ENCODE measurements at places on chromosomes 2 and 18.

DNA sequence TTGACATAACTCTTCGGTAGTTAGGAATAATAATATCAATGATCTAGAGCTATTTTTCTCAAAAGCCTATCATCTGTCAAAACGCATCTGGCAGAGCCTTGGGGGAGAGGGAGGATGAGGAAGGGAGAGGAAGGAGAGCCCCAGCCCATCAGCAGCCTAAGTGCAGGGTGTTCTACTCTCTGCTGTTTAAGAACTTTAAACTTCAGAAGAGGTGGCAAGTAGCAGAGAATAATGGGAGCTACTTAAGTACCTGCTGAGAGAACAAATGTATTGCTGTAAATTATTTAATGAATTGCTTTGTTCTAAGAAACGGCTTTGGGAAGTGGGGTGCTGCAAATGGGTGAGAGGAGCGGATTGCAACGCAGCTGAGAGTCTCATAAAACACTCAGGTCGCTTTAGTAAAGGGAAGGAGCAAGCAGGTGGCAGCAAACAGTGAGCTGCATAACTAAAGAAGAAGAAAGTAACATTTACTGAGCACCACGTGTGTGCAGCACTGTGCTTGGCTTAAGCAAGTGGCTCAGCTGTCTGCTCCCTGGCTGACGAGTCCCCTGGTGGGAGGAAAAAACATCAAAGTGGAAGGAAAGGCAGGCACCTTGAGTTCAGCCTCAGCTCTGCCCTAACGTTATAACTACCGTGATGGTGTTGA is 26.3 kb upstream of the SH3RF3 start:
- DNase-seq, result no peak

GRCh38 chr2:53460347-53460746 is 307.3 kb upstream of the CHAC2 start:
- DNase-seq, result no peak

DNA sequence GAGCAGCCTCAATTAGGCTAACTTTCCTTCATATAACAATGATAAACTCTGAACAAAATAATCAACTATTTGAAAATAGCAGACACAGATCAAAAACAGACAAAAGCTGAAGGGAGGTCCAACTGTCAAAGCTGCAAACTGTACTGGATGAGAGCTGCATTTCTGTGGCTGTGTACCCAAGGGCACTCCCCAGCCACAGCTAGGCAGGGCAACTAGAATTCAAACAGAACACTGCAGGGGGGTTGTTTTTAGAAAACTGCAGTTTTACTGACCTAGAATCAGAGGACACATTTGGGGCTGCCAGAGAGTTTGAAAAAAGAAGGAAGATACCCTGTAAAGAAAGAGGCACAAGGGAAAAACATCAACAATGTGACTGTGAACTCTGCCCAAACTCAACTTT is 56.8 kb downstream of the SMAD2 start:
- DNase-seq, result no peak

- DNase-seq, result no peak
Measured at GRCh38 chr18:56389190-56389589, 249.2 kb downstream of the TXNL1 start.

- DNase-seq, result no peak
Measured at GRCh38 chr2:161243905-161244304, 64.3 kb upstream of the PSMD14 start.

DNA sequence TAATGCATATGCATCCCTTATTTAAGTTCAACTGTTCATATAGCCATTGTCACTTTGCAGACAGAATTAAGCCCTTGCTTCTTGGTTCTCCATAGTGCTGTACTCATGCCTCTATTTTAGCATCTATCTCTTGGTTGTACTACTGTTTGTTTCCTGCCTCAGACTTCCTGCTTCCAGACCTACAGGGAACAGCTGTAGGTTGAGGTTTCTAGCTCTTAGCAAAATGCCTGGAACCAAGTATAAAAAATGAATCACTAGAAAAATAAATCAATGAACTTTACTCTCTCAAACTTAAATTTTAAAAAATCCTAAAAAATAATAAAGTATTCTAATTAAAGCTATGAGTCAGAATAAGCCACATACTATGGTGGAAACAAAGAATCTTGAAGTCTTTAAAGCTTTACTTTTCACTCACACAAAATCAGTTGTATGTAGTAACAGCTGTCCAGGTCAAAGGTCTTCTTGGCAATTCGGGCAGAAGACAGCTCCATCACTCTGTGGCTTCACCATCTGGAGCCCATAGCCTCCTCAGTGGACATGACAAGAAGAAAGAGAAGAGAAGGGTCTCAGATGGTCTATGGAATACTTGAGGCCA is 1228.1 kb upstream of the GYPC start:
- no peak for DNase-seq

- no peak for DNase-seq
Measured at GRCh38 chr18:55375930-55376329, 212.1 kb downstream of the TCF4 start.

- DNase-seq, result no peak
Measured at GRCh38 chr2:7849027-7849426, 832.8 kb upstream of the ID2 start.

- DNase-seq, result no peak
Measured at GRCh38 chr2:163595028-163595427, 140.8 kb downstream of the FIGN start.

- DNase-seq, result no peak
Measured at GRCh38 chr2:137838255-137839092, 125.8 kb upstream of the HNMT start.

GRCh38 chr2:100957996-100958653 is 44.0 kb upstream of the RPL31 start:
- peak; percentile 70 for DNase-seq

- DNase-seq, result peak; percentile 48
Measured at GRCh38 chr2:128316777-128317180, 1.9 kb downstream of the HS6ST1 start.

- no peak for DNase-seq
Measured at GRCh38 chr2:206011795-206012194, 74.2 kb downstream of the INO80D start.

DNA sequence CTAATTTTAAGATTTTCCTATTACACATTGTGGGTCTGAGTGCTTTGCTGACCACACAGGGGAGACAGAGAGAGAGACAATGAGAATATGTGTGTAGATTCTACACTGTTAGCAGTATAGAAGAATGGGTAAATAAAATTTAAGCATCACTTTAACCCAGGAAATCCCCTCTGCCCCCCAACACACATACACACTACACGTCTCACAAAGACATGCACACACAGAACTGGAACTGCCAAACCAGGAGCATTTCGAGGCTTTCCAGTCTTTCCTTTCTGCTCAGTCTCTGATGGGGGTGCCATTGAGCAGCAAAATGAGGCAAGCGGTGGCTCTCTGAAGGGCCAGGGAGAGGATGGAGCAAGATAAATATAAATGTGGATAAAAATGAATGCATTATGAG is 2.5 kb downstream of the MERTK start:
- no peak for DNase-seq

DNA sequence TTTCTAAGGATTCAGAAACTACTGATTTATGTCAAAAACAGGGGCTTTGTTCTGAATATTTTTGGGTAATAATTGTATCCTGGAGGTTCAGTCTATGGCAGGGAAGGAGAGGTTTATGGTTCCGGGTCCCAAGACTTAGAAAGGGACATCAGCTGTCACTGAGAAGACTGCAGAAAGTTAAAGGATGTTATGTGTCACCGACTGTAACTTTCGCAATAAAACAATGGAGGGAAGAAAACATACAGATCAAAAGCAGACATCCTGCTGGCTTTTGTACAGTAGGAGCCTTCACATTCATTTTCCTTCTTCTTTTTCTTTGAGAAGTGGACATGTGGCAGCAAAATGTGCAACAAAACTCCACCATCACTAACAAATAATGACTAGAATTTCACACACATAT is 900.7 kb upstream of the SOX11 start:
- DNase-seq, result no peak

DNA sequence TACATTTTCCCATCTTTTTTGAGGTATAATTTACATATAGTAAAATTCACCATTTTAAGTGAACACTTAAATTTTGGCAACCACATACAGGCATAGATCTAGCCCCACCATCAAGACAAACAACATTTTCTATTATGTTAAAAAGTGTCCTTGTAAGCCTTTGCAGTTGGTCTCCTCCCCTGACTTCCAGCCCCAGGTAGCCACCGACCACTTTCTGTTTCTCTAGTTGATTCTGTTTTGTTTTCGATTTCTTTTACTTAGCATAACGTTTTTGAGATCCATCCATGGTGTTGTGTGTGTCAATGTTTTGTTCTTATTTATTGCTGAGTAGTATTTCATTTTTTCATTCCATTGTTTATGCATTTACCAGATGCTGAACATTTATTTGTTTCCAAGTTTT is 135.5 kb upstream of the FOSL2 start:
- DNase-seq, result no peak

- DNase-seq, result no peak
Measured at GRCh38 chr18:73156117-73156516, 288.3 kb upstream of the NETO1 start.

DNA sequence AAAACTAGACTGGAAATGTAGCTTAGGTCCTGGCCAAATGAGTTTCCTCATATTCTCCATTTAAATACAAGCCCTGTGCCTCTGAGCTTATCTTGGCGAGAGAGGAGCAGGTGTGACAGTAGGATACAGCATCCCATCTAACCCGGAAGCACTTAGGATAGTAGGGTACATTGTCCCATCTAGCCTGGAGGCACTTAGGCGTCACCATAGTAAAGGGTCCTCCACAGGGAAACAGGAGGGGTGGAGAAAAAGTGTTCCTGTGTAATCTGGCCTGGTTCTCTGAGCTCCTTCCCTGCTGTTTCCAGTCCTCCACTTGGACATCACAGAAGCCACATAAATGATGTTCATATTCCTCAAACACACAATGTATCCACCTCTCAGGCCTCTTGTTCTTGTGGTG is 301.4 kb downstream of the GALR1 start:
- no peak for DNase-seq

DNA sequence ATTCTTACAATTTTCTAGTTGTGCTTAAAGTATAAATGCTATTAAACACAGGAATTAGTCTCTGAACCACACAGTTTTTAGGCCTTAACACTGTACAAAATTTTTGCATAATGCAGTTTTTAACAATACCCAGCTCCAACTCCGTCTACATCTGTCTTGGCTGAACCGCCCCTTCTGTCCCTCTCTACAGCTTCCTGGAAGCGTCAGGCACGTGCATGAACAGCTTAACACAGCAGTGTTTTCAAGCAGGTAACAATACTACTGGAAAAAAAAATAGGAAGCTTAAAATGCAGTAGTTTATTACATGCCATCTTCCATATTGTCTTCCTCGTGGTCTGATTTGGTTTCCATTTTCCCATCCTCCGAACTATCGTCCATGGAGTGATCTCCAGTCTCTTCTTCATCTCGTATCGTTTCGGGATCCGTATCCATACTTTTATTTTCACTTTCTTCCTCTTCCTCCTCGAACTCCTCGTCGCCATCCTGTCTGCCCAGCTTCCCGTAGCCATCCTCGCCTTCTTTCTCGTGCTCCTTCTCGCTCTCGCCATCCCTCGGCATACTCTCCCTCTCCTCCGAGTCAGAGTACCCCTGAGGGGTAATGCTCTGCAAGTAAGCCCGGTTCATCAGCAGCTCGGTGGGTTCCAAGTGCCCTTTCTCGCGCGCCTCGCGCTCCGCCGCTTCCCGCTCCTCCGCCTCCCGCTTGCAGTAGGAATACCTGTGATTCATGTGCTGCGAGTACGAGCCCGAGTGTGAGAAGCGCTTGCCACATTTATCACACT is 130.6 kb downstream of the ZEB2 start:
- no peak for DNase-seq

DNA sequence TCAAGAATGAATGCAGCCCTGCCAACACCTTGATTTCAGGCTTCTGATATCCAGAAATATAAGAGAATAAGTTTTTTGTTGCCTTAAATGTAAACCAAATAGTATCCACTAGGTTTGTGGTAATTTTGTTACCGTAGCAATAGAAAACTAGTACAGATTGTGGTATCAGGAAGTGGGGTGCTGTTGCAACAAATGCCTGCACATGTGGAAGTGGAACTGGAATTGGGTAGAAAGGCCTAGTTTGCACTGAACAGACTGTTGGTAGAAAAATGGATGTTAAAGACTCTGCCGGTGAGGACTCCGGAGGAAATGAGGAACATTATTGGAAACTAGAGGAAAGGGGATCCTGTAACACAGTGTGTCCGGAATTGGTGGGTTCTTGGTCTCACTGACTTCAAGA is 145.8 kb upstream of the MGAT5 start:
- DNase-seq, result no peak

- DNase-seq, result no peak
Measured at GRCh38 chr2:224518806-224519580, 66.2 kb downstream of the CUL3 start.

DNA sequence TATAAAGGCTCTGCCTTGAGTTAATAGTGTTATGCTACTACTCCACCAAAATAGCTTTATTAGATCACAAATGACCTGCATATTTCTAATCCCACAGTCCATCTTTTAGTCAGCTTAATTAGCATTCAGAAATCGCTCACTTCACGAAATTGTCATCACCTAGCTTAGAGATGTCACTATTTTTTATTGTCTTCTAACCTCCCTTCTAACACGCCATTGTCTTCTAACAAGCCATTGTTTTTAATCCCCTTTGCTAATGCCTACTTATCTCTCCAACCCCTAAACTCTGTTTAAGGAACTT is 97.1 kb downstream of the EPB41L5 start:
- no peak for DNase-seq

- DNase-seq, result peak; percentile 4
Measured at GRCh38 chr2:26590508-26590907, 50.7 kb downstream of the CIB4 start.

DNA sequence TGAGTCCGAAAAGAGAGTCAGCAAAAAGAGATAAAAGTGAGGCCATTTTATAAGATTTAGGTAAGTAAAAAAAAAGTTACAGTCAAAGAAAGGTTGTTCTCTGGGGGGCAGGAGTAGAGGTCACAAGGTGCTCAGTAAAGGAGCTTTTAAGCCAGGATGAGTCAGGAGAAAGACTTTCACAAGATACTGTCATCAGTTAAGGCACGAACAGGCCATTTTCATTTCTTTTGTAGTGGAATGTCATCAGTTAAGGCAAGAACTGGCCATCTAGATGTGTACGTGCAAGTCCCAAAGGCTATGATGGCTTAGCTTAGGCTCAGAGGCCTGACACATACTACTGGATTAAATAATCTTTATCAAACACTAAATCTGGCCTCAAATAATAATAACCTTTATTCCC is 1207.3 kb upstream of the FAM98A start:
- no peak for DNase-seq

GRCh38 chr2:180647621-180648020 is 332.8 kb upstream of the UBE2E3 start:
- DNase-seq, result no peak

- no peak for DNase-seq
Measured at GRCh38 chr2:15041429-15041837, 408.9 kb downstream of the LRATD1 start.

- no peak for DNase-seq
Measured at GRCh38 chr2:66862885-66863650, 428.1 kb downstream of the MEIS1 start.

- no peak for DNase-seq
Measured at GRCh38 chr2:55489467-55490062, 30.0 kb upstream of the CFAP36 start.

Measured in posterior vena cava (tissue), 2 donors.